ENCODE measurements at places on chromosomes 5 and 9. TPM values are rescaled to one million over a fixed set of nuclear protein-coding genes. Genes with fewer than 3 reads are reported as not detected.

The LRRC19 gene
- not detected for total RNA-seq

The SPDL1 gene
- total RNA-seq: 13.3 TPM

The ANKRD31 gene
- total RNA-seq: 1.2 TPM

The TMEM250 gene
- total RNA-seq: 25.0 TPM

The FGD3 gene
- total RNA-seq: 19.9 TPM

The GBGT1 gene
- total RNA-seq: 27.0 TPM

The PCDHB12 gene
- total RNA-seq: 2.5 TPM

The PJA2 gene
- total RNA-seq: 76.1 TPM

The PCDHB8 gene
- 0.25 TPM for total RNA-seq

The GFRA3 gene
- total RNA-seq: 4.7 TPM

The DOCK8 gene
- 18.4 TPM for total RNA-seq

The CMBL gene
- 5.9 TPM for total RNA-seq

The SLC6A19 gene
- not detected for total RNA-seq

All from vagina (tissue), 2 donors.